ENCODE measurements at places on chromosomes 16 and 17.

DNA sequence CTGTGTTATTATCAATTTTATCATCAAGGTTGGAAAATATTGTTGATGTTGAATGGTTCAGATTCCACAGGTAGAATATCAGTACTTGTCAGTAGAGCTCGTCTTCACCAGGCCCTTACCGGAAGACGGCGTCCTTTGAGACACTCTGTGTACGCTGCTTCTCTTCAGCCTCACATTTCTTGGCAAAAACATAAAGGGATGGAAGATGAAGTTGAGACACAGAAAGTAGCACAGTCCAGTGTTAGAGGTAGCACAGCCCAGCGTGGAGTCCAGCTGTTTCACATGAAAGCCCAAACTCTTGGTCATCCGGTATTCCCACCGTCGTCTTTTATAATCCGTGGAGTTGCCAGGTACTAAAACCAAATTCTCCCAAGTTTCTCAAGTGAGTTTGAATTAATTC is 30.4 kb downstream of the ATP2C2 start:
- DNase-seq, result no peak

- no peak for DNase-seq
Observed at GRCh38 chr16:92431-93339, 14.7 kb downstream of the MPG start.

GRCh38 chr16:680625-680945 is 375 bp downstream of the STUB1 start:
- DNase-seq, result no peak

DNA sequence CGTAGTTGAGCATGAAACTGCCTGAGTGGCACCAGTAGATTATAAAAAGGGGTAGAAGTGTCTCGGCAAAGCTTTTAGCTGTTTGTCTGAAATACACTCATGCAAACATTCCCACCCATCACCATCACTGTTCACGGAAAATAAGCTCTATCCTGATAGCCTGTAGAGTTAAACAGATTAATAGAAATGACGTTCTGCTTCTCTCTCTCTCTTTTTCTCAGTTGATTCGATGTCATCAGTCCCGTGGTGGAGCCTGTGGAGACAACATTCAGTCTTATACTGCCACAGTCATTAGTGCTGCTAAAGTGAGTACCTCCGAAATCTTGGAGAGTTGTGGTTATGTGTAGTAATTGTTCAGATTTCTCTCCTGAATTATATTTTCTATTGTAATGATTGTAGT is 224.7 kb downstream of the BCAS3 start:
- DNase-seq, result no peak

DNA sequence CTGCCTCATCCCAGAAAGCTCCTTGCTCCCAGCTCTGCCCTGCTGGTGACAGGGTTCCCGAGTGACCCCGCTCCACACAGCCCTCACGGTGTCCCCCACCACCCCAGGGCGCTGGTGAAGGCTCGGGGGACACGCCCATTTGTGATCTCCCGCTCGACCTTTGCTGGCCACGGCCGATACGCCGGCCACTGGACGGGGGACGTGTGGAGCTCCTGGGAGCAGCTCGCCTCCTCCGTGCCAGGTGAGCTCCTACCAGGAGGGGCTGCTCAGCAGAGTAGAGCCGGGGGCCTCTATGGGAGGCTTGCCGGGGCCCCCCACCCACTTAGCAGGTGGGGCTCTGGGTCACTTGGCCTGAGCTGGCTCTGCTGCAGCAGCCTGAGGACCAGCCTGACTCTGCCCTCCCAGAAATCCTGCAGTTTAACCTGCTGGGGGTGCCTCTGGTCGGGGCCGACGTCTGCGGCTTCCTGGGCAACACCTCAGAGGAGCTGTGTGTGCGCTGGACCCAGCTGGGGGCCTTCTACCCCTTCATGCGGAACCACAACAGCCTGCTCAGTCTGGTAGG is 11.2 kb downstream of the GAA start:
- DNase-seq, result no peak

DNA sequence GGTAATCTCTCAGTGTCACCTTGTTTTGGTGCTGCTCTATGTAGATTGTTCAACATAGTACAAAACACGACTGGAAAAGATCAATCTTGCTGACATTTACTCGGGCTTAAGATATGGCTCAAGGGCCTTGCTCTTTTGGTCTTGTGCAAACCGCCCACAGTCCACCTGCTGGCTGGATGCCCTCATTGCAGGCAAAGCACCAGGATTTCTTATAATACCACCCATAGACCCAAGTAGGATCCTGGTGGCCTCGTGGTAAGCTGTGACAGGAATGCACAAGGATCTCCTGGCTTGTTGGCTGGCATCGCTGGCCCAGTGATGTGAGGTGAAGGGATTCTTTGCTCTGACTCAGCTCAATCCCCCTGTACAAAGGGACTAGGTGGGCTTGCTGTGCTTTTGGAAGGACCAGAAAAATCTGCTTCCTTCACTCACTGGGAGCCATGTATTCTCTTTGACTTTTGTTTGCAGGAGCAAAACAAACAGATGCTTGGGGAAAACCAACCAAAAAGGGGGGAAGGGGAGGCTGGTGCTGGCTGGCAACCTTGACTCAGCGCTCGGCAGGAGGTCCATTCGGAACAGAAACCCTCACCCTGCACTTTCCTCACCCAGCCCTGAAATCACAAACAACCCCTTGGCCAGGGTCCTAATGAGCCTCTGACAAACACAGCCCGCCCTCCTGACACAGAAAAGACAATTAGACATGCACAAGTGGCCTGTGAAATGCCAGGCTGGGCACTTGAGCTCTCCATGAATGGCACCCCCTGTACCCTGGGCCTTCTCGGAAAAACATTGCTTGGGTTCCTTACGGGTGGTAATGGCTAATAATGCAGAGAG is 36.6 kb upstream of the MED9 start:
- DNase-seq, result peak; percentile 57

DNA sequence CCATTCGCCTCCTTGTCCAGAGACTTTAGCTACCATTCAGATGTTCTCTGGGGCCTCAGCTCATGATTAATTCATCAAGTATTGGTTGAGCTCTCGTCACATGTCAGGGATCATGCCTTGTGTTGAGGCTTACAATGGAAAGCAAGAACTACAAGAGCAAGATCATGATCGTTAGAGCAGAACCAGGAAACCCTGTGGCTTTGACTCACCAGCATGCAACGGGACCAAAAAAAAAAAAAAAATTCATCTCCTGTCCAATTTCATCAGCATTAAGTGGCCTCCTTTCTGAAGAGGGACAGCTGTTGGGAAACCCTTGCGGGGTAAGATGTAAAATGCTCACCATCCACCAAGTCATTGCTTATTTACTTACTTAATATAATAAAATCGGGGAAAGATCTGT is 12.1 kb upstream of the USP10 start:
- no peak for DNase-seq

DNA sequence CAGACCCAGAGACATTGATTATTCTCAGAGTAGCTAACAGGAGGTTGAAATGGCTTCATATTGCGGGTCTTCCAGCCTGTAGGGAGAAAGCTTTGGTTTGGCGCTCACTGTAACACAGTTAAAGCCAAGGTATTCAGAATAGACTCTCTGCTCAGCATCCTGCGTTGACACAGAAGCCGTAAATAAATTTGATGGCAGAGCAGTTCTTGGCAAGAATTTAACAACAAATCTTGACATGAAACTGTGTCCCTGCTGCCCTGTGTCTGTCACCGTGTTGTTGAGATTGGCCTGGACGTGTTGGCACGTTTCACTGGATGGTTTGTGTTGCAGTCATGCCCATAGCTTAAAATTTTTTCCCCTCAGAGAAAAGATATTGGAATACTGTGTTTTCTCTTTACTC is 359.6 kb downstream of the SNX29 start:
- no peak for DNase-seq
